ENCODE measurements at places on chromosomes 4 and X.

GRCh38 chr4:184784628-184785257 is 41.0 kb downstream of the ACSL1 start:
- no peak for DNase-seq

GRCh38 chr4:157701695-157701994 is 471.2 kb downstream of the GASK1B start:
- no peak for DNase-seq

GRCh38 chr4:40656201-40656863 is 26.7 kb upstream of the RBM47 start:
- no peak for DNase-seq

DNA sequence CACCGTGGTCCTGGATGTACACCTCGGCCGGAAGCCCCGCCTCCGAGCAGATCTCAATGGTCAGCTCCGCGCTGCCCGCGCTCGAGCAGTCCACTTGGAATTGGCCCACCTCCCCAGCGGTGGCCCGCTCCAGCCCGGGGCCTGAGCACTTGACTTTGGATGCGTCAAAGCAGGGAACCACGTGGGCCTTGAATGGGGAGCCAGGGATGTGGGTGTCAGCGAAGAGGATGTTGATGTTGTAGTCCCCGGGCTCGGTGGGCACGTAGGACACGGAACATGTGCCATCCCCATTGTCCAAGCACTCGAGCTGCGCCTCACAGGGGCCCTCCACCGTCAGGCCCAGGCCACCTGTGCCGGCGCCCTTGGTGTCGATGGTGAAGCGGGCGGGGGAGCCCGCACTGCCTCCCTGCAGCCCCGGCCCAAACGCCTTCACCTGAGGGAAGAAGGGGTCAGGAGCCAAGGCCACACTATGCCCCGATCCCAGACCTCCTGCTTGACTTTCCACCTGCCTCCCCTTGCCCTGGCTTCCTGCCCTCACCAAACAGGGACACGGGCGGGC is 14.2 kb downstream of the FLNA start:
- DNase-seq, result no peak

DNA sequence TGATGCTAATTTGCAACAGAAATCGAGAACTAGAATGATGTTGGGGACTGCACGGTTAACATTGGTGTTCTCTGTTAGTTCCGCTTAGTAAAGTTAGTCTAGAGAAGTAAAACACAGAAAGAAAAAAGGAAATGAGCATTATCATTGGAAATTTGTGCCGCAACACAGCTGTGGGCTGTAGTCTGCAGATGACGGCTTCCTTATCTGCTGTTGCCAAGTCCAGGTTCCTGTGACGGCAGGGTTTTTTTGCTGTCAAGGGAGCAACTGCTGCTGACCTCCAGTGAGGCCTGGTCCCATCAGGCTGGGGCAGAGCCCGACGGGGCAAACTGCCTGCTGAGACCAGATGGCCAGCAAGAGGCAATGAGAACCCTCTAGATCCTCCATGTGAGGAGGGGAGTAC is 38.9 kb upstream of the PHEX start:
- no peak for DNase-seq

GRCh38 chrX:46381630-46382029 is 163.6 kb downstream of the ZNF674 start:
- no peak for DNase-seq

- no peak for DNase-seq
These were observed 38.6 kb upstream of the MSMO1 start for GRCh38 chr4:165288639-165289422.

DNA sequence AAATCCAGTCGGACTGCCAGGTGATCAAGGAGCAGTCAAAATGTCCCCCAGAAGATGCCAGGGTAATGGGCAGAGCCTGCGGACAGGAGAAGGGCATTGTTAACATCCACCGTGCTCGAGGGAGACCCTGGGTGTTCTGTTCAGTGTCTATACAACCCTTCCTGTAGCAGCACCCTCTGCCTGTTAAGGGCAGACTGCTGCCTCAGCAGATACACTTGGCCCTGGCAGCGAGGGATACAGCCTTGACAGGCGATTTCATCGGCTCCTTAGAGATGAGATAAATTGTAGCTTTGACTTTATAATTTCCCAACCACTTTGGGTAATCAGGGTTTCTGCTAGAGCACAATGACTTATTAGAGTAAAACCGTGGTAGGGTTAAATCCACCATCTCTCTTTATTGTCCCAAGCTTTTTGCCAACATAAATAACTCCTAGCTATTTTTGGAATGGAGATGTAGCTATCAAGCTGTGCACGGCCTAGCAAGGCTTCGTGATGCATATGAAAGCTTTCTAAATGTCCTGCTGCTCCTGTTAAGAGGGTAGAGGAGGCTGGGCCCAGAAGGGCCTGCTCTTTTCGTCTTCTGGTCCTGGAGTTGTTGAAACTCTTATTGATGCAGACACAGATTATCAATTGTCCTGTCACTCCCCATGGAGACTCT is 195.9 kb downstream of the CPEB2 start:
- no peak for DNase-seq

GRCh38 chr4:186760576-186760975 is 36.9 kb upstream of the FAT1 start:
- DNase-seq, result no peak

DNA sequence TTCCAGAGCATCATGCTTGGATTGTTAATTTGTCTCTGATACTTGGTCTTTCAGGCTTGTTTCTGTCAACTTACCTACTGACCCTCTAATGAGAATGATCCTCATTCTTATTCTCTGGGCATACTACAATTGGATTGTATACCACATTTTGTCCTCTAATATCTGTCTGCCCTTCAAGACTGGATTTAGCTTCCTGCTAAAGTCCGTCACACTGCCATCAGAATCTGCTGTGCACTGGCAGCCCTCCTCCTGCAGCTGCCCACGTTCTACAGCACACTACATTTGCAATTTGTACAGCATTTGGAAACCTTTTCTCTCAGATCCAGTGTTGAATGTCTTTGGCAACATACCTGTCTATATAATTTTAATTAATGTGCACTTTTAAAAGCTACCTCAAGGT is 183.1 kb downstream of the ZNF330 start:
- no peak for DNase-seq

DNA sequence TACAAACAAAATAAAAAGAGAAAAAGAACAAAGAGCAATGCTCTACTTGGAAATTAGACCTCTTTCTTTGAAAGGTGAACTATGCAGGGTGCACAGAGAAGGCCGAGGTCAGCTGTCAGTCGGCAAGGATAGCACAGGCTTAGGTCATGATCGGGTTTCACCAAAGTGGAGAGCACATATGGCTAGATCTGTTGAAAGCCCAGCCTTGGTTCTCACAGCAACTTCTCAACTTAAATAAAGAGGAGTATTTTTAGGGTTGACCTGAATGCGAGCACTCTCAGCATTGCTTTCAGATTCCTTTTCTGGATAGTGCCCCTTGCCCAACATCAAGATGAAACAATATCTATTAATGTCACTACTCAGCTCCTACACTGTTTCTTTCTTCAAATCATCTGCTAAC is 122.9 kb upstream of the GPC4 start:
- DNase-seq, result no peak

DNA sequence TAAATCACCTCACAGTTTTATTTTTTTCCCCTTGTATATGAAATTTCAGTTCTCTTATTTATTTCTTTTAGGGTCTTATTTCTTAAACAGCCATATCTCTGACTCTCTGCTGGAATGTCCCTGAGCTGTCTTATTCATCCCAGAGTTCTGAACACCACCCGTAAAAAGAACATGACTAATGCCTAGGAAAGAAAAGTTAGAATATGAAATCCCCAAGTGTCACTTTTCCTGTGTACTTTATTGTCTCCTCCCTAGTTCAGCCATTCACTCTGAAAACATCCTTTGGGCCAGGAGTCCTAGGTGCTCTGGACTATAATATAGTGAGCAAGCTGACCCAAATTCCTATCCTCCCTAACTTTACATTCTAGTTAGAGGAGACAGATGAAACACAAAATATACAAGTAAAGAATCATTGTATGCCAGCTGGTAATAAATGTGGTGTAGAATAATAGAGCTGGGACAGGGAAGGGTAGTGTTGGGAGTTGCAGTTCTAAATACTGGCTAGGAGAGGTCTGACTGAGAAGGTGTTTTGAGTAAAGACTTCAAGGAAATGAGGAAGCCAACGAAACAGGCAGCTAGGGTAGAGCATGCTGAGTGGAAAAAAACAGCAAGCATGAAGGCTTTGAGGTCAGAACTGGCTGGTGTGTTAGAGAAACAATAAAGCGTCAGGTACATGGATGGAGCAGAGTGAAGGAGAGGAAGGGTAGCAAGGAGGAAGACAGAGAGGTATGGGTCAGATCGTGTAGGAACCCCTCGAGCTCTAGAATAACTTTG is 40.6 kb upstream of the FTHL17 start:
- DNase-seq, result no peak

GRCh38 chr4:4509521-4509920 is 32.3 kb downstream of the STX18 start:
- no peak for DNase-seq

- DNase-seq, result no peak
These were observed 167.4 kb downstream of the GABRB1 start for GRCh38 chr4:47198791-47199190.

DNA sequence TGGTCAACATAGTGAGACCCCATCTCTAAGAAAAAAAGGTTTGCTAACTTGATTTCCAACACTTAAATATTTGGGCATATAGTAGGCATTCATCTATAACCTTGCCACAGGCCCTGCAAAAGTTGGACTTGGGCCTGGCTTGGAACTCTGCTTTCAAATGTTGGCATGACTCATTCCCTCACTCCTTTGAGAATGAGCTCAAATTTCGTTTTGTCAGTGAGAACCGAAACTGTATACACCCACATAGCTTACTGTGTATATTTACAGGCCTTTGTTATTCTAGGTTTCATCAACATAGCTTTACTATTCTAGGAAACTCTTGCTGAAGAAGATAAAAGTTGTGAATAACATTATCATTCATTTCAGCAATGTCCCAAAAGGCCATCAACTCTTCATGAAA is 88.7 kb upstream of the ELOVL6 start:
- no peak for DNase-seq

- DNase-seq, result no peak
These were observed 38.5 kb upstream of the PROM1 start for GRCh38 chr4:16122308-16122711.

GRCh38 chr4:34289489-34289888 is 1954.8 kb downstream of the ARAP2 start:
- no peak for DNase-seq

- no peak for DNase-seq
These were observed 25.3 kb upstream of the CLDN24 start for GRCh38 chr4:183347566-183347965.

Data from stimulated activated CD4-positive, alpha-beta T cell treated with anti-CD3 and anti-CD28 coated beads, Interleukin-2, amount 100 ng/mL, for 48 hours (primary cell).